ENCODE measurements at places on chromosomes 6 and 20.

DNA sequence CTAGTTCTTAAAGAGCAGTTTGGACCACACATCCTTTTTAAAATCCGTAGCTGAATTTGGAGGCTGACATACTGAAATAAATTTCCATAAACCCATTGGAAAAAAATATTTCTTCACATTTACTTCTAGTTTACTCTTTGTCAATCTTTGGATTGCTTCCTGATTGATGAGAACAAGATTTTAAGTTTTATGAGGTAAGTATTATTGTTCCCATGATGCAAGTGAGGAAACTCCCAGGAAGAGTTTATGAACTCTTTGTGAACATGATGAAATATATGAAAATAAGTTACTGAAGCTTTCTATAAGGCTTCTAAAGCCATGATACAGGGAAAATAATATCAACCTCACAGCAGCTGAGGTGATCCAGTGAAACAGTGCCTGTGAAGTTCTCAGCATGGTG is 320.0 kb downstream of the GJA1 start:
- no peak for DNase-seq

DNA sequence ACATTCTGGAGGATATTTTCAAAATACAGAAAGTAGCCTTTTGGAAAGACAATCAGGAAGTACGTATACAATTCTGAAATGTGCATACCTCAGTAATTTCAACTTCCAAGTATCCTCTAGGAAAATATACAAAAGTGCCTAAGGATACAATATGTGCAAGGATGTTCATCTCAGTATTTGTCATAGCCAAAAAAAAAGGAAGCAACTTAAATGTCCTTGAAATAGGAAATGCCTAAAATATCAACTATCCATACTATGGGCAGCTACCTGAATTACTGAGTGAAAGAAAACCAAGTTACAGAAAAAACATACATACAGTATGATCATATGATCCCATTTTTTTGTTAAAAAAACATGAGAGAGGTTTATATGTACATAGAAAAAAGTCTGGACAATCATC is 1.5 kb downstream of the PPIL1 start:
- no peak for DNase-seq

DNA sequence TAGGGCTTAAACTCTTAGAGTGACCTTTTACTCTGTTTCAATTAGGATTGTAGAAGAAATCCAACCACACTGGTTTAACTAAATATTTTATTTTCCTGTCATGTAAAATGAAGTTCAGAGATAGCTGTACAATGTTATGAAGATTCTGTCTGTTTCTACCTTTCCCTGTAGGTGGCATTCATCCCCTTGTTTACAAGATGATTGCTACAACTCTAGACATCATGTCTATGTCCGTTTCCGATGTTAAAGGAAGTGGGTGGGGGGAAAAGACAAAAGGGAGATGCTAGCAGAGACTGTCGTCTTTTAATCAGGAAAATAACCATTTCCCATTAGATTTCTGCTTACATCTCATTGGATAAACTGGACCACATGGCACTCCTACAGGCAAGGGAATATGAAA is 30.9 kb upstream of the RIMS1 start:
- no peak for DNase-seq

DNA sequence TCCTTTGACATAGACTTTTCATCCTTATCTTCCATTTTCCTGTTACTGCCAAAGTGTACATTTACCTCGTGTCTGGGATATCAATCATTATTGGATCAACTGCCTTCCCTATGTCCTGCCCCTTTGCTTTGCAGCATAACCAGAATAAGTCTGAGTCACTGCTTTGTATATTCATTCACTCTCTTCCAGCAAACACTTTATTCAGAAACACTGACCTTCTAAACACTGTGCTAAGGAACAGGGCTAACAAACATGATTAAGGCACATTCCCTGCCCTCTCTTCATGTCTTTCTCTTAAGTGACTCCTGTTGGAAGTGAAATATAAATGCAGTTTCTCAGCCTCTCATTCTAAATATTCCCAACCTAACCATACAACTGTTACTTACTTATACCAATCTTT is 66.9 kb downstream of the COL19A1 start:
- no peak for DNase-seq

- DNase-seq: no peak
Measured at GRCh38 chr6:141464490-141464889, 668.2 kb upstream of the GJE1 start.

DNA sequence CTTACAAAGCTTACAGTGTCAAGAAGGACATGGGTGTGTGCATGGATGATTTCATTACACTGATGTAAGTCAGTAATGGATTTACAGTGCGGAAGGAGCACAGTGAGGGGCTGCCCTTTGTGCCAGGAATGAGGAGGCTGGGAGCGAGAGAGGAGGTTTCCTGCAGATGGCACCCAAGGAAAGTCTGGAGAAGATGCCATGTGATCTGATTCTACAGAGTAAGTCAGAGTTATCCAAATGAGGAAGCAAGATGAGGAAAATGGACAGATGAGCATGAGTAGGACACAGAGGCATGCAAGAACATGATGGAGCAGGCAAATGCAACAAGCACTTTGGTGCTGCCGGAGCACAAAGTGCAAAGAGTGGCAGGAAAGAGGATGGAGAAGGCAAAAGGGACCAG is 29.7 kb downstream of the MAP7 start:
- no peak for DNase-seq

GRCh38 chr6:134870677-134871498 is 79.0 kb downstream of the ALDH8A1 start:
- no peak for DNase-seq

- DNase-seq: no peak
Measured at GRCh38 chr20:4897600-4897999, 103.7 kb downstream of the SLC23A2 start.

- DNase-seq: no peak
Measured at GRCh38 chr6:44892579-44892978, 435.6 kb upstream of the RUNX2 start.

- no peak for DNase-seq
Measured at GRCh38 chr6:55756531-55757031, 118.8 kb downstream of the BMP5 start.

DNA sequence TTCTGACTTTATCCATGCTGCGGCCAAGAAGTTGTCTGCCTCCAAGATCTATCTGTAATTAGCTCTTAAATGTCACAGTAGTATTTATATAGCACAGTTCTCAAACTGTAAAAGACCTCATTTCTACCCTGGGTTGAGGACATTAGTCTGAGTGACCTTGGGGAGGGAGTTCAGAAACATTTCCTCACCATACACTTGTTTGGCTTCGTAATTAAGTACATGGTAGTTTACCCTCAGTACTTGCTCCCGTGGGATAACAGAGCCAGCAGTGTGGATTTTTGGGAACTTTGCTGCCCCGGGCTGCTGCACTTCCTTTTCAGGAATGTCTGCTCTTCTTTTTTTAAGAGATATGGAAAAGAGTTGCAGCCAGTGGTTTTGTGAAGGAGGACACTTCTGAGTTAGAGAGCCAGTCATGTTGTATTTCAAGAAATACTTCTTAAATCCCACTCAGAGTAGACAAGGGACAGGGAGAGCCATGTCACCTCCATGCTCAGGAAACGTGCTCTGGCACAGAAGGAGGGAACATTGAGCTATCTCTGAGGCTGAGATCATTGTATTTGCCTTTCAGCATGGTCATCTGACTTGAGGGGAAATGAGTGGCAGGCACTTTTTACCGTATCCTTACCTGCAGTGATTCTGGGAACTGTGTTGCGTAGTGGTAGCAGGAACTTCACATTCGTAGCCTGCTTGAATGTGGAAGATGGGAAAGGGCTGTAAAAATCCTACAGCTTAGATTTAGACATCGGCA is 33.6 kb downstream of the RPRD1B start:
- DNase-seq: no peak

GRCh38 chr20:21225215-21225947 is 77.8 kb upstream of the XRN2 start:
- DNase-seq: no peak

DNA sequence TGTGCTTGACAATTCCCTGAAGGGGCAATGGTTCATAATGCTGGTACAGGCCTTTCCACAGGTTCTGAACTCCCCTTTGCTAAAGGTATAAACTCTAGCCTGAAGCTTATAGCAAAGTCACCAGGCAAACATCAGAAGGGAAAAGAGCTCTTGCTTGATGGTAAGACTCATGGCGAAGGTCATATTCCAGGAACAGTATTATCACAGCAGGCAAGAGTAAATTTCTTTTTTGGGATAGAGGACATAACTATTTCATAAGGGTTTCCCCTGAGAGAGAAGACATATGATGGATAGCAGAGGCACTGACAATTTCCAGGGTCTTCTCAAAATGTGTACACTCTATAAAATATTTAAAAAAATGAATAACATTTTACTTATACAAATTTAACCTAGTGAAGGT is 86.8 kb downstream of the PRKN start:
- DNase-seq: no peak

- no peak for DNase-seq
Measured at GRCh38 chr6:31058128-31058894, 48.0 kb downstream of the MUC22 start.

DNA sequence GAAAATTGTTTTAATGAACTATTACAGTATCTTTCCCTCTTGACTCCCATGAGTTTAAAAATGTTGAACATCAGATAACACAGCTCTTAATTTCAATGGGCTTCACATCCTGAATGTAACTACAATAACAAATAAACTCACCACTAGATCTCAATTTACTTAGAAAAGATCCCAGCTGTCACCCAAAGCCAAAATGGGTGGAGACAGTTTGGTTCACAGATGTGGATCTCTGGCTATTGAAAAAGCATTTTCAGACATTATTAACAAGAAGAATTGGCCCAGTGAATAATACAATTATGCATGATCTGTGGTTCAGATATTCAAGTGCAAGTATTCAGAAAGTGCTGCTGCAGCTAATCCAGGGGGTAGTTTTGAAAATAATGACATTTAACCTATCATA is 184.7 kb upstream of the RALGAPA2 start:
- no peak for DNase-seq

GRCh38 chr20:38301309-38301708 is 2.6 kb upstream of the BPI start:
- no peak for DNase-seq

DNA sequence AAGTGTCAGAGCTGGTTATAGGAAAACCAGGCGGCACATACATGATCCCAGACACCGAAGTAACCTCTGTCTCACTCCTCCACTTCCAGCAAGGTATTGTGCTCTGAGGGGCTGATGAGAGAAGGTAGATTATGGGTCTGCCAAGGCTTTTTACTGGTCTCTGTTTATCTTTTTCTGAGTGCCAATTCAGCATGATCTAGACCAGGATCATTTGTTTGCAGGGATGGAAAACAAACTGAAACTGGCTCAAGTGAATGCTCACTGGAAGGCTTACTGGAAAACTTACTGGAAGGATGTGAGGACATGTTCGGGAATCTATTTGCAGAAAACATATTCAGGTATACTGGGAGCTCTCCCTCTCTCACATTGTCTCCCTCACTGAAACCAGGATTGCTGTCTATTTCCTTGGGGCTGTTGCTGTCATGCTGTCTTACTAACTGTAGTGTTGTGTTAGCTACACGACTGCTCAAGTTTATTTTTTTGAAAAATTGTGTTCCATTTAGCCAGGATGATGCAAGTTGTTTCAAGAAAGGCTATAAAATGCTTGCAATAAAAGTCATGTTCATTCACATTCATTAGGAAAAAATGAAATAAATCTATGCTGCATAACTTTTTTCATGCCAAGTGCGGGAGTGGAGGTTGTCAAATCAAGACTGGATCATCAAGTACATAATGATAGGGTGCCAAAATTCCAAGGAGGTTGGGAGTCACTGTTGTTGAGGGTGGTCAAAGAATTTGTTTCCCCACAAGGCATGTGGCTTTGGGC is 37.0 kb downstream of the KLHL31 start:
- DNase-seq: no peak

DNA sequence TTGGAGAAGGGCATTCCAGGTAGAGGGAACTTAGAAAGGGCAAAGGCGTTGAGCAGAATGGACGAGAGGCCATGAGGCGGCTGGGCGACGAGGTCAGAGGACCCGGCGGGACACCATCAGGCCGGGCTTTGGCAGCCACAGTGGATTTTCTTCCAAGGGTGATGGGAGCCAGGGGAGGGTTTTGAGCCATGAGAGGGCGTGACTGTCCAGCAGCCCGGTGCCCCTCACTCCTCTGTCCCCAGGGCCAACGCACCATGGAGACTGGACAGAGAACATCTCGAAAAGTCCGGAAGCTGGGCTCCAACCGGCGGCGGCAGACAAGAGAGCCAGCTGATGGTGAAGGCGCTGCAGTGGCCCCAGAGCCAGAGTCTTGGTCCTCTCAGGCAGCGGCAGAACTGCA is 6.4 kb downstream of the RAB44 start:
- DNase-seq: no peak

GRCh38 chr6:113328886-113329381 is 528.2 kb upstream of the MARCKS start:
- no peak for DNase-seq

- DNase-seq: no peak
Measured at GRCh38 chr20:42399802-42400201, 781.6 kb upstream of the CHD6 start.

- DNase-seq: no peak
Measured at GRCh38 chr20:59671661-59672471, 67.5 kb downstream of the PHACTR3 start.

DNA sequence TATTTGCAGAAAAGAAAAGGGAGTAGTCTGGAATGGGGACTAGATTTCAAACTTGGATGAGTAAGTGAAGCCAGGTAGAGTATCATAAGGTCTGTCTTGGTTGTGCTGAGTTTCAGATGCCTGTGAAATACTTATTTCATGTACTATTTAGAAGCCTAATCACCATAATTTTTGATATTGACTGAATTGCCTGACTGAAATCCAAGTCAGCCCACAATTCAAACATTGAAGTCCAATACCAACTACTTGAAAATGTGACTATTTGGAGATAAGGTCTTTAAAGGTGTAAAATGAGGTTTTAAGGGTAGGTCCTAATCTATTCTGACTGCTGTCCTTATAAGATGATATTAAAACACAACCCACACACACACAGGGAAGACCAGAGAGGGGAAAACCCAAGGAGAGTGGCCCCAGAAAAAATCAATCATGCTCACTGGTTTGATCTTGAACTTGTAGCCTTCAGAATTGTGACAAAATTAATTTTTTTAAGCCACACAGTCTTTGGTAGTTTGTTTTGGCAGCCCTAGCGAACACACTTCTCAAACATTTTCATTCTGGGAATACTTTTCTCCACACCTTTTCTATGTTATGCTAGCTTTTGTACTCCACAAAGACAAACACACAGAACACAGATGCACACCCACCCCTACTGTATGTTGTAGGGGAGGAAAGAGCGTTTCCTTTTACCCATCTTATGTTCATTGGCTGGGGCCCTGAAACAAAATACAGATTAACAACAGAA is 126.3 kb downstream of the HFE start:
- DNase-seq: no peak

- DNase-seq: no peak
Measured at GRCh38 chr6:137723273-137724017, 143.6 kb upstream of the TNFAIP3 start.

Data from activated T-helper 1 cell treated with anti-CD3 and anti-CD28 coated beads, Interleukin-2, amount 50 U/mL, for 16 hours (primary cell).